Stimulated activated CD8-positive, alpha-beta memory T cell treated with anti-CD3 and anti-CD28 coated beads, Interleukin-4, amount 100 ng/mL, for 4 hours (primary cell): ENCODE measurements at places on chromosomes 4 and X.

DNA sequence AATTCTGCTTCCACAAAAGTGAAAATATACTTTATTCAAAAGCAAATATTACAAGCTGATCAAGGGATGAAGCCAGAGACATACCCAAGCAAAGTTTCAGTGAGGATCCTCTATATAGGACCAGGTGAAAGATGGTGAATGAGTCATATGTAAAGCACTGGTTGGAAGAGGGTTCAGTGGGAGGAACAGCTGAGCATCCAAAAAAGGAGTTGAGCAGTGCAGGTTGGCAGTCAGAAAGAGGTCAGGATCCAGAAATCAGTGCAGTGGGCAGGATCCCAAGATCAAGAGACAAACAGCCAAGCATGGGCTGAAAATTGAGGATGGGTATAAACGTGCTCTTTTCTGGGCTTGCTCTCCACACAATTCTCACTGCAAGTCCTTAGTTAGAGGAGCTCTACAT lies 30.3 kb downstream of the OTC start:
- no peak for DNase-seq

DNA sequence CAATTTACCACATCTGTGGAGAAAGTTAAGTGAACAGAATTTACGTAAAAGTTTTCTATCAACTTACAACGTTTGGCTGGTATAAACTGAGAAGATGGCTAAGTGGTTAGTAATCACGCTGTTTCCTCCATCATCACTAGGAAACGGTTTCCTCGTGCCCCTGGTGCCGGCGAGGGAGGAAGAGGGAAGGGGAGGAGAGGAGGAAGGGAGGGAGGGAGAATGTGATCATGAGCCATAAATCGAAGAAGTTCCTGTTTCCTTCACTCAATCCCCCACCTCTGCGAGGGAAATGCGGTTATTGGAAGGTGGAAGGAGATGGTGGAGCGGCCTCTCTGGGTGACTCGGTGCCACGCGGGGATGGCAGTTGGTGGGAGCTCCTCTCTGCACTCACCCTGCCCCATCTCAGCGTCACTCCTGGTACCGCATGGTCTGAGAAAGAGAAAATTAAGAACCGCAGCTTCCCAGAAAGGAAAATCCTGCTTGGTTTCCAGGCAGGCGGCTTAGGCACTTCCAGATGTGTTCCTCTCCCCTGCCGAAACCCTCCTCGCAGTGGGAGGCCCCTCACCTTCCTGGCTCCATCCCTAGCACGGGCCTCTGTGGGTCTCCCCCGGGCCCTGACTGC lies 216.8 kb downstream of the AFAP1 start:
- DNase-seq, result no peak

DNA sequence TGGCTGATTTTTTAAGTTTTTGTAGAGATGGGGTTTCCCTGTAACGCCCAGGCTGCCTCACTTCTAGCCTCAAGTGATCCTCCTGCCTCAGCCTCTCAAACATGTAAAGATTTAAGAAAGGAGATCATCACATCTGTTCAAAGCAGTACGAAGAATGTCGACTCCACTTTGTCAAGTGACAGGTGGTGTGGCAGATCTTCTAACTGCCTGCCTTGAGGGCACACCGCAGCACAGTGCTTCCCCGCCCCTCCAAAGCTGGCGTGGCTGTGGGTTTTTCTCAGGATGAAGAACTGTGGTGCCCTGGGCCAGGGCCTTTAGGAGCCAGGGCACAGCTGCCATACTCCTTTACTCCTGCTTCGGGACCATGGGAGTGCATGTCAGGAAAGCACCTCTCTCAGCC lies 43.3 kb upstream of the MTNR1A start:
- no peak for DNase-seq

- no peak for DNase-seq
Observed at GRCh38 chr4:986428-986878, 391 bp upstream of the IDUA start.
